ENCODE measurements at places on chromosomes 5 and 9. TPM values are rescaled to one million over a fixed set of nuclear protein-coding genes. Genes with fewer than 3 reads are reported as not detected.

- no peaks in the 10 kb centered on the region for H3K27me3 ChIP-seq
- no peak overlapping the region for H3K27ac ChIP-seq
- H3K36me3 ChIP-seq, result no peaks in the 10 kb centered on the region
- H3K4me3 ChIP-seq, result no peak overlapping the region
- no peaks in the 10 kb centered on the region for H3K4me1 ChIP-seq
- no peak for DNase-seq
Observed at GRCh38 chr9:87682618-87683017, 43.3 kb upstream of the CTSL start.

DNA sequence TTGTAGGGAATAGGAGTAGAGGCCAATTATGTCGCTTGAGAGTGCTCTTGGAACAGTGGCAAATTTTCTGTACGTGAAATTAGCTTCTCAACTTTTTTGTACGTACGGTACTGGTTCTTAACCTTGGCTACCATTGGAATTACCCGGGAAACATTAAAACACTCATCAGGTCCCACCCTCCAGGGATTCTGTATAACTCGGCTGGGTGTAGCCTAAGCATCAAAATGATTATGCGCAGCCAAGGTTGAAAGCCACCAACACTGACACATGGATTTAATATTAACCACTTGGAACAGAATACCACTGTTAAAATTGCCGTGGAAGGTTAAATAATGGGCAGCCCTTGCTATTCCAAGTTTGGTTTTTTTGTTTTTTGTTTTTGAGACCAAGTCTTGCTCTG lies 17.4 kb downstream of the DNAJA1 start:
- H3K36me3 ChIP-seq, result peaks cover 30% of the 10 kb centered on the region
- H3K27ac ChIP-seq, result peak overlapping the region; percentile 27
- peak; percentile 53 for DNase-seq
- H3K4me1 ChIP-seq, result peaks cover 14% of the 10 kb centered on the region

- peaks cover 14% of the 10 kb centered on the region for H3K36me3 ChIP-seq
- H3K27ac ChIP-seq, result no peak overlapping the region
Observed at GRCh38 chr5:95799191-95799835, 23.2 kb downstream of the GLRX start.

GRCh38 chr5:165031371-165031770 lies 1526.0 kb downstream of the MAT2B start:
- H3K27me3 ChIP-seq, result no peaks in the 10 kb centered on the region
- no peaks in the 10 kb centered on the region for H3K36me3 ChIP-seq
- no peaks in the 10 kb centered on the region for H3K4me1 ChIP-seq

The TMEM232 gene
- total RNA-seq, result 1.3 TPM

All from GM23248 (cell line).